ENCODE measurements at places on chromosomes 6 and 20. TPM values are rescaled to one million over a fixed set of nuclear protein-coding genes. Genes with fewer than 3 reads are reported as not detected.
A peak's percentile ranks its signal among the peaks of the same experiment; 100 is the strongest.

DNA sequence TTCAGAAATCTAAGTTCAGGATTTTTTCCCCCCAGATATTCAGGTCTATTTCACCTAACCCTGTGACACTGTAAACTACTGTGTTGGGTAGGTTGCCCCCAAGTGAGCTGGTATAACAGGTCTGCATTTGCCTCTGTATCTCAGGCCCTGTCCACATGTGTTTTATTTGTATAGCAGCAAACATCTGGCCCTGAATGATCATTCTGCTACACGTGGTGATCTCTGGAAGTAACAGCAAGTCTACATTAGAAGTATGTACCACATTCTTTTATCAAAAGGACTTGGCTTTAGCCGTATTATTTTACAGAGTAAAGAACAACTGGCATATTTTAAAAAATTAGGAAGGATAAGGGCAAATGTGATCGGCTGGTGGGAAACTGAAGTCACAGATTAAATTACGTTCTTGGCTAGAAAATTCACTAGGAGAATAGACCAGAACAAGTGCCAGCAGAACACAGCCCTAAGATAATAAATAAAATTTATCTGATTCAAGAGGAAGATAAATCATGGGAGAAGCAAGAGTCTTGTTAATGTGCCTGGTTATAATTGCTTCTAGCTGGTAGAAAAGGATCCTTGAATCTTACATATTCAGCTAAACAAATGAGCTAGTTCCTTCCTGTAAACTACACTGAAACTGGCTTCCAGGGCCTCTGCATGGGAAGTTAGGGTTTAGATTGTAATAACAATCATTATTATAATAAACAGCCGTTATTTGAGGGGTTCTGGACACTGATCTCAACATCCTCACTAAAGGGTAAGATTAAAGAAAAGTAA, 192.1 kb downstream of the SAMD5 start:
- DNase-seq: no peak
- no peak overlapping the region for H3K27ac ChIP-seq
- no peak overlapping the region for H3K4me3 ChIP-seq
- no peaks in the 10 kb centered on the region for H3K4me1 ChIP-seq
- no peaks in the 10 kb centered on the region for H3K27me3 ChIP-seq

PSORS1C2 gene
- total RNA-seq: not detected

HLA-DPA1 gene
- total RNA-seq: 718 TPM

GRCh38 chr6:42030585-42031506, 19.5 kb upstream of the TAF8 start:
- peaks cover 43% of the 10 kb centered on the region for H3K36me3 ChIP-seq
- H3K4me3 ChIP-seq: peak overlapping the region; percentile 50
- no peaks in the 10 kb centered on the region for H3K27me3 ChIP-seq
- H3K27ac ChIP-seq: peak overlapping the region; percentile 86

SPATS1 gene
- total RNA-seq: not detected

DNA sequence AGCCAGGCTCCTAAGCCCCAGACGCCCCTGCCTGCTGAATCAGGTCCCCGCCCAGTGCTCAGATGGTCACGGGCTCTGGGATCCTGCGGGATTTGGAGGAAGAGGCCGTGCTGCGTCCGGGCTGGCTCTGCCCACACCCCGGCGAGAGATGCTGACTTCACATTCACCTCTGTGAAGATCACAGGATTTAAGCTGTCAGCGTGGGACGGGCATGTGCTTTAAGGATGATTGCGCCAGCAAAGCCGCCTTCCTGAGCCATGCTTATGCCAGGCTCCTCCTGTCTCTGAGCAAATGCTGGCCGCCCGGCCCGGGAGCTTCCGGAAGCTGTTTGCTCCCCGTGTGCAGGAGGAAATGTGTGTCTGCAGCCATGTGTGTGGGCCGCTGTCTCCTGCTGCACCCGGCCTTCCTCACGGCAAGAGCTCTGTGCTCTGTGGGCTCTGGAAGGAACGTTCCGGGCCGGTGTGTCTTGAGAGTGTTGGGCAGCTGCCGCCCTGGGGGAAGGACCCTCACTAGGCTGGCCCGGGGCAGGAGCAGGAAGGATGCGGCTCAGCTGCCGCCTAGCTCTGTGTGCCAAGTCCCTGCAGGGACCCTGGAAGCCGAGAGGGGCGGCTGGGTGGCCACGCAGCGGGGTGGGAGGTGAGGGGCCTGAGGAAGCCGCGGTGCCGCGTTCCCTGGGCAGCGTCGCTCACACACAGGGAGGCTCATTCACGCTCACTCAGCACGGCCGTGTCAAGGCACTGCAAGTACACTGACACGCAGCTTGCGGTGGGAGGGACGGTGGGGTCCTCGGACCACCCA, 19.0 kb upstream of the BHLHE23 start:
- no peaks in the 10 kb centered on the region for H3K4me1 ChIP-seq
- no peak overlapping the region for H3K4me3 ChIP-seq
- H3K27ac ChIP-seq: no peak overlapping the region
- no peaks in the 10 kb centered on the region for H3K36me3 ChIP-seq

TRERF1 gene
- total RNA-seq: 4.1 TPM

TAGAP gene
- total RNA-seq: 129 TPM

DNA sequence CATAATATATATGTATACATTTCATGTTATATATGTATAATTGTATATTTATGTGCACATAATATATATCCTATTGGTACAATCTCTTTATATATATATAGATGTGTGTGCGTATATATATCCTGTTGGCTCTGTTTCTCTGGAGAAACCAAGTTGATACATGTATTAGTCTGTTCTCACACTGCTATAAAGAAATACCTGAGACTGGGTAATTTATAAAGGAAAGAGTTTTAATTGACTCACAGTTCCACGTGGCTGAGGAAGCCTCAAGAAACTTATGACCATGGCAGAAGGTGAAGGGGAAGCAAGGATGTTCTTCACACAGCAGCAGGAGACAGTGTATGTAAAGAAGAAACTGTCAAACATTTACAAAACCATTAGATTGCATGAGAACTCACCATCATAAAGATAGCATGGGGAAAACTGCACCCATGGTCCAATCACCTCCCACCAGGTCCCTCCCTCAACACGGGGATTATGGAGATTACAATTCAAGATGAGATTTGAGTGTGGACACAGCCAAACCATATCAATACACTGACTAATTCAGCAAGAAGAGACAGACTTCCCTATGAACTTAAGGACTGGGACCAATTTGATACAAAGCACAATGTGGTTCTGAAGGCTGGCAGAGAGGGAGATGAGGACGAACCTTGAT, 14.0 kb downstream of the CST3 start:
- DNase-seq: no peak
- no peak overlapping the region for H3K27ac ChIP-seq
- no peaks in the 10 kb centered on the region for H3K36me3 ChIP-seq
- peaks cover 6% of the 10 kb centered on the region for H3K4me1 ChIP-seq
- no peak overlapping the region for H3K4me3 ChIP-seq
- H3K27me3 ChIP-seq: peaks cover 6% of the 10 kb centered on the region

DNA sequence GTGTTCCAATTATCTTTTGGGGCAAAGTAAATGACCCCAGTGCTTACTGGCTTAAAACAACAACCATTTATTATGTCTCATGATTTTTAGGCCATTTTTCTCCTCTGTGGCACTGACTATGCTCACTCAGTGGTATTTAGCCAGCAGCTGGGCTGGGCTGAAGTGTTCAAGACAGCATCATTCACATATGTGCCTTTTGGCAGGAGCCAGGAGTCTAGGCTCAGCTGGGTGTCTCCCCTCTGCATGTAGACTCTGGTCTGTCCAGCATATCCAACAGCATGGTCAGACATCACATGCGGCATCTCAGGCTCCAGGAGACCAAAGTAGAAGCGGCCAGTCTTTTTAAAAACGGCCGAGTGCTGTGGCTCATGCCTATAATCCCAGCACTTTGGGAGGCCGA, 120.3 kb upstream of the TOP1 start:
- no peaks in the 10 kb centered on the region for H3K4me1 ChIP-seq
- no peak overlapping the region for H3K27ac ChIP-seq
- no peaks in the 10 kb centered on the region for H3K36me3 ChIP-seq
- no peaks in the 10 kb centered on the region for H3K27me3 ChIP-seq
- no peak for DNase-seq

DNA sequence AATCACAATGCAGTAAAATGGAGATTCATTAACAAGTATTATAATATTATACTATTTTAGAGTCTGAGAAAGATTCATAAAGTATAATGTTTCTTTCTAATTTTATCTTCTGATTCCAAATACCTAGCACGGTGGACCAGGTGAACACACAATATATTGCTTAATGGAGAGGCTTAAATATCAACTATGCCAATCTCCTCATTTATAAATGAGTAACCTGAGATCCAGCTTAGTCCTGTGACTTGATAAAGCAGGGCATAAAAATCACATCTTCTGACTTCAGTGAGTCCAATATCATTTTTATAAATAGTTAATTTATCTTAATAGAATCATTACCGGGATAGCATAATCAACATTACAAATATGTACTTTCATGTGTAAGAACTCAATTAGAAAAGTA, 144.4 kb upstream of the GJE1 start:
- DNase-seq: no peak
- no peak overlapping the region for H3K4me3 ChIP-seq
- no peaks in the 10 kb centered on the region for H3K36me3 ChIP-seq
- no peak overlapping the region for H3K27ac ChIP-seq

- no peak for DNase-seq
- H3K4me1 ChIP-seq: no peaks in the 10 kb centered on the region
- no peak overlapping the region for H3K27ac ChIP-seq
These were observed 7.4 kb upstream of the BPIFA3 start for GRCh38 chr20:33209789-33210188.

SMIM8 gene
- total RNA-seq: 11.1 TPM

FERMT1 gene
- 0.56 TPM for total RNA-seq

GRCh38 chr6:48757661-48758060, 646.7 kb upstream of the PTCHD4 start:
- H3K36me3 ChIP-seq: no peaks in the 10 kb centered on the region
- H3K27me3 ChIP-seq: no peaks in the 10 kb centered on the region
- no peak overlapping the region for H3K27ac ChIP-seq
- no peaks in the 10 kb centered on the region for H3K4me1 ChIP-seq
- DNase-seq: no peak

DNA sequence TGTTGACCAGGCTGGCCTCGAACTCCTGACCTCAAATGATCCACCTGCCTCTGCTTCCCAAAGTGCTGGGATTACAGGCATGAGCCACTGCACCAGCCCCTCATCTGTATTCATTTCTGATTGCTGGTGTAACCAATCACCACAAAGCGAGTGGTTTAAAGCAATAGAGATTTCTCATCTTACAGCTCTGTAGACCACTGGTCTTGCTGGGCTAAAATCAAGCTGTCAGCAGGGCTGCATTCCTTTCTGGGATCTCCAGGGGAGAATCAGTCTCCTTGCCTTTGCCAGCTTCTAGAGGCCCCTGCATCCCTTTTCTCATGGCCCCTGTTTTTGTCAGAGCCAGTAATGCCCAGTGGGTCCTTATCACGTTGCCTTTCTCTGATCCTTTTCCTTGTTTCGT, 49.9 kb upstream of the PMEPA1 start:
- H3K36me3 ChIP-seq: no peaks in the 10 kb centered on the region
- DNase-seq: no peak
- no peak overlapping the region for H3K27ac ChIP-seq
- no peaks in the 10 kb centered on the region for H3K4me1 ChIP-seq

GRCh38 chr6:150263765-150264404, 104.9 kb upstream of the IYD start:
- H3K27ac ChIP-seq: no peak overlapping the region
- H3K27me3 ChIP-seq: peaks cover 23% of the 10 kb centered on the region
- DNase-seq: no peak
- no peak overlapping the region for H3K4me3 ChIP-seq

DNA sequence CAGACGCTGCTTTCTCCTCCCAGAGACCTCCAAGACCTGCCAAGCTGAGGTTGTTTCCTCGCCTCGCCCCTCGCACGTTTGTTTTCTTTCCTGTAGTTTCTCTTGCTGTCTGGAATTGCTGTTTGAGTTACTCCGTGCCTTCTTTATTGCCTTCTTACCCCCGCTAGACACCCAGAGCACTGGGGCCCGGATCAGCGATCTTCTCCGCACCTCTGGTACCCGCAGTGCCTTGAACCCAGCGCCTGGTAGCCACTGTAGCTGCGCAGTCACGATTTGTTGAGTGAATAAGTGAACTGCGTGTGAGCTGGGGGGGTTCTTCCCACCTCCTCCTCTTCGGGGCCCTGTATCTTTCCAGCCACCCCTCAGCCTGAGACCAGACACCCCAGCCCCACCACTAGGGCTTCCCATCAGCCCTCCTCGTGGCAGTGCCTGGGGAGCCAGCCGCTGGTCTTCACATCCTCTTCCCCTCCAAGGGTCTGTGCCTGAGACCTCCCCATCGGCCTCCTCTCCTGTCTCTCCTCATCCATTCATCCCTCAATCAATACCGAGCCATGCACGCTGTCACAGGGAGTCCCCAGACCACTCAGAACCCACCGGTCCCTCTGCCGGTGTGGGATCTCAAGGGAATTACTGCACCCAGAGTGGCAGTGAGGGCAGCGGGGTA, 849 bp upstream of the BMP7 start:
- H3K27ac ChIP-seq: no peak overlapping the region
- no peak overlapping the region for H3K4me3 ChIP-seq
- peaks cover 3% of the 10 kb centered on the region for H3K4me1 ChIP-seq
- no peaks in the 10 kb centered on the region for H3K36me3 ChIP-seq
- H3K27me3 ChIP-seq: peaks cover 63% of the 10 kb centered on the region
- DNase-seq: no peak

DNA sequence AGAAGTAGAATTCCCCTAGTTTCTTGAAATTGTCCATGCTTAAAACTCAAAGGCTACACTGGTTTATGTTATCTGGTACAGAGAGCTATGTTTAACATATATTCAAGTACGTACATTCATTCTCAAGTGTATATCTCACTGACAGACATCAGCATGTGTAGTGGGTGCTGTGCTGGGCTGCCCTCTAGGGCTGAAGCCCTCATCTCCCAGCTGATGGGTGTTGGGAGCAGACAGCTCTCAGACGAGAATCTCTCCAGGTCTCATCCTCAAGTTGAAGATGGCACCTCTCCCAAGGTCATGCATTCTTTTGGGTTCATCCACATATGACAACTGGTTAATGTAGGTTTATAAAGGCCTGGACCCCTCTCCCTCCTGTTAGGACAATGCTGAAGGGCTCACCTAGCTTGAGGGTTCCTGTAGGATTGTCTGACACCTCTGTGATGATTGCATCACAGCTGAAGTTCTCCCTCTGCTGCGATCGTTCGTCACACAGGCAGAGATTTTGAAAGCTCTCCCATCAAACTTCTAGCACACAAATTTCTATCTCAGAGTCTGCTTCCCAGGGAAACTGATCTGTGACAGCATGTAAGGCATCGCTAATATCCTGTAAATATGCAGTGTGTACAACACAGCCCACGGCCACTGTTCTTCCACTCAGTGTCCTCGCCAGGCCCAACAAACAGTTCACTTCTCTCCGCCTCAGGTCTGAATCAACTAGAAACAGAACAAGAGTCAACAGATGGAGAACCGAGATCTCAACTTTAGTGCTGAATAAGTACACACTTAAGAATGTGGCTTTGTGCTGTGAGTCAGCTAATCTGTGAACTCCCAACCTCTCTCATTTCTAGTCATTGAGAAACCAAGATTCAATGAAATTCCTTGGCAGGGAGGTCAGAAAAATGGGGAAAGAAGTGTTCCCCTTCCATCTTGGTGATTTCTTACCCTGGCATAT, 43.2 kb downstream of the PREP start:
- H3K27me3 ChIP-seq: no peaks in the 10 kb centered on the region
- H3K27ac ChIP-seq: no peak overlapping the region
- peaks cover 69% of the 10 kb centered on the region for H3K36me3 ChIP-seq
- H3K4me3 ChIP-seq: no peak overlapping the region
- H3K4me1 ChIP-seq: no peaks in the 10 kb centered on the region
- no peak for DNase-seq
